Gastrocnemius medialis (tissue), 4 donors: ENCODE measurements at places on chromosomes 2 and 18. TPM values are rescaled to one million over a fixed set of nuclear protein-coding genes. Genes with fewer than 3 reads are reported as not detected.

DNA sequence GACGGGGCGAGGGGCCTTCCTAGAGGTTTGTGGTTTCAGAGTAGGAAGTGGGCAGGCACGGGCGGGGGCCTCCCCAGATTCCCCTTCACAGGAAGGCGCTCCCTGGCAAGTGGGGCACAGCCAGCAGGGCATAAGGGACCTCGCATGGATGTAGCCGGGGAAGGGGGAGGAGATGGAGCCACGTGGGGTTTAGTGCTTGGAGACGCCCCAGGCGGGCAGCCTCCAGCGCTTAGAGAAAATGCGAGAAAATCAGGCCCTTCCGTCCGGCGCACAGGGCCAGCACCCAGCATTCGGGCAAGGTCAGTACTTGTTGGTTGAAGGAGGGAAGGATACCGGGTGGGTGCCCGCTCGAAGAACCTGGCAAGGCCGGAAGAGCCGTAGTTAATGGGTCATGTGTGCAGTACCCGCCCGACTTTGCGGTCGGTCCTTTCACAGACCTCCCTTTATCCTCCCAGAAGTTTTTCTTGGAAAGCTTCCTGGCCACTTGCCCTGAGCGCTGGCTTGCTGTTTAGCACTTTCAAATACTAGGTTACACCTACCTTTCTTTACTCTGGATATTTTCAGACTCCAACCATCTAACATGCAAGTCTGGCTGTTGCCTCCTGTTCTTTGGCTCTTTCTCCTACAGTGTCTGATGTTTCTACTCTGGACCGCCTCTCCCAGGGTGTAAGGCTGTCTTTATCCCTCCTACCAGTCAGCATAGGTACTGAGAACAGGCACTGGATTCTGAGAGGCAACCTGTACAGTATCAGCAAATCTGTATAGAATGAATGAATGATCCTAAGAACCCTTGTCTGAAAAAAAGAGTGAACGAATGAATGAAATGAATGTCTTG is 78.1 kb downstream of the CIB4 start:
- DNase-seq = no peak
- H3K4me1 ChIP-seq = peaks cover 11% of the 10 kb centered on the region
- H3K27me3 ChIP-seq = peaks cover 23% of the 10 kb centered on the region
- peak overlapping the region; percentile 50 for H3K4me3 ChIP-seq
- H3K27ac ChIP-seq = no peak overlapping the region

DNA sequence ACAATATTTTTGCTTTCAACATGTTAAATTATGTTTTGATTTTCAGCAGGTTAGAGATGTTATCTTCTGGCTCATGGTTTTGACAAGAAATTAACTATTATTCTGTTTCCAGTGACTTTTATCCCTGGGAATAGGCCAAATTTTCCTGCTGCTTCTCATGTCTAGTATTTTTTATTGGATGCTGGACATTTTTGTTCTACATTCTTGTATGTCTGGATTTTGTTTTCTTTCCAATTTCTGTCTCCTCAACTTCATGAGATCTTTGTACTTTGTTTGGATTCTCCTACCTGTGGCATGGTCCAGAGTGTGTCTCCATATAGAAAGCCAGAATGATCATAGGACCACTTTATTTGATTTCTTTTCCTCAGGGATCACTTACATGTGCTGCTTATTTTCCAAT is 33.1 kb upstream of the MYO1B start:
- no peaks in the 10 kb centered on the region for H3K27me3 ChIP-seq
- no peak for DNase-seq
- H3K36me3 ChIP-seq = no peaks in the 10 kb centered on the region

GRCh38 chr18:32366586-32367538 is 103.8 kb downstream of the GAREM1 start:
- no peaks in the 10 kb centered on the region for H3K36me3 ChIP-seq
- H3K4me3 ChIP-seq = no peak overlapping the region
- DNase-seq = no peak
- no peak overlapping the region for H3K27ac ChIP-seq
- no peaks in the 10 kb centered on the region for H3K4me1 ChIP-seq
- H3K27me3 ChIP-seq = no peaks in the 10 kb centered on the region

- DNase-seq = no peak
- no peak overlapping the region for H3K27ac ChIP-seq
- no peaks in the 10 kb centered on the region for H3K4me1 ChIP-seq
- H3K36me3 ChIP-seq = no peaks in the 10 kb centered on the region
- no peak overlapping the region for H3K4me3 ChIP-seq
- H3K27me3 ChIP-seq = no peaks in the 10 kb centered on the region
Observed at GRCh38 chr2:32932825-32933755, 13.7 kb upstream of the LTBP1 start.

The HEATR5B gene
- 9.9 TPM for total RNA-seq

- peak overlapping the region; percentile 79 for H3K27ac ChIP-seq
- H3K4me3 ChIP-seq = no peak overlapping the region
- no peaks in the 10 kb centered on the region for H3K36me3 ChIP-seq
- DNase-seq = no peak
- no peaks in the 10 kb centered on the region for H3K27me3 ChIP-seq
- H3K4me1 ChIP-seq = peaks cover 17% of the 10 kb centered on the region
Observed at GRCh38 chr2:39142904-39143605, 22.2 kb upstream of the SOS1 start.

The MSGN1 gene
- total RNA-seq = not detected

- H3K4me1 ChIP-seq = no peaks in the 10 kb centered on the region
- no peaks in the 10 kb centered on the region for H3K36me3 ChIP-seq
- no peak overlapping the region for H3K4me3 ChIP-seq
- no peak for DNase-seq
- H3K27ac ChIP-seq = no peak overlapping the region
Observed at GRCh38 chr2:154161286-154161685, 289.6 kb downstream of the GALNT13 start.

GRCh38 chr2:18167871-18168270 is 289.4 kb downstream of the KCNS3 start:
- no peaks in the 10 kb centered on the region for H3K4me1 ChIP-seq
- H3K27ac ChIP-seq = no peak overlapping the region
- no peaks in the 10 kb centered on the region for H3K36me3 ChIP-seq
- no peak for DNase-seq
- H3K4me3 ChIP-seq = no peak overlapping the region
- no peaks in the 10 kb centered on the region for H3K27me3 ChIP-seq

DNA sequence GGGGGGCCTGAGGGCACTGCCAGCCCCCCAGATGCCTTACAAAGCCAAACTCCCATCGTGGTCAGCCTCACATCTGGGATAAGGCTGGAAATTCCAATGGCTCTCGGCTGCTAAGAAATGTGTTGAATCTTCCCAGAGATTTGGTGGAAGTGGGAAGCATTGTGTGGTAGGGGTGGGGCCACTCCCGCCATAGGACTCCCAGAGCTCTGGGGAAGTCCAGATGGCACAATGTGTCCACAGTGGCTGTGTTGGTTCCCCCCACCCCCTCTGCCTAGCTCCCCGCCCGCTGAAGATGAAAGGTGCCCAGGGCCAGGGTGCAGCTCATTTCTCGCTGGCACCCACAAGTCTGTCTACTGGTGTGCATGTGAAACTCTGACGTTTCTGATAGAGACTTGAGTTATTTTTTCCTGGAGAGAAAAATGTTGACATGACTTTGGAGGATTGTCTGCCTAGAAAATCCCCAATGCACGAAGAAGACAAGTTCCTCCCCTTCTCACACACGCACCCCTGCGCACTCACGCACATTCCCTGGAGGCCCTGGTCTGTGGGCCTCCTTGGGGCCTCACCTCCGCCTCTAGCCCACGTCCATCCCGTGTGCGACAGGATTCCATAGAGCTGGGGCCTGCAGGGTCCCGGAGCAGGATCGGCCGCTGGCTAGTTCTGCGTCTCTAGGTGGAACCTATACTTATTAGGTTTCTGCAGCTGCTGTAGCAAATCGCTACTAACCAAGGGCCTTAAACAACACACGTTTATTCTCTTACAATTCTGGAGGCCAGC is 199.1 kb downstream of the ZFP36L2 start:
- no peaks in the 10 kb centered on the region for H3K27me3 ChIP-seq
- no peak overlapping the region for H3K4me3 ChIP-seq
- peak; percentile 36 for DNase-seq
- no peaks in the 10 kb centered on the region for H3K36me3 ChIP-seq
- H3K4me1 ChIP-seq = peaks cover 15% of the 10 kb centered on the region
- H3K27ac ChIP-seq = peak overlapping the region; percentile 40

The COL4A4 gene
- total RNA-seq = 11.4 TPM

GRCh38 chr2:136381722-136382633 is 264.0 kb upstream of the CXCR4 start:
- H3K27ac ChIP-seq = no peak overlapping the region
- no peak overlapping the region for H3K4me3 ChIP-seq
- no peaks in the 10 kb centered on the region for H3K4me1 ChIP-seq
- no peak for DNase-seq
- H3K27me3 ChIP-seq = no peaks in the 10 kb centered on the region

- no peak overlapping the region for H3K27ac ChIP-seq
- DNase-seq = no peak
- H3K36me3 ChIP-seq = no peaks in the 10 kb centered on the region
- peak overlapping the region; percentile 43 for H3K4me3 ChIP-seq
- H3K4me1 ChIP-seq = peaks cover 11% of the 10 kb centered on the region
- H3K27me3 ChIP-seq = peaks cover 18% of the 10 kb centered on the region
Observed at GRCh38 chr2:130728007-130728454, 839 bp upstream of the GPR148 start.

- no peaks in the 10 kb centered on the region for H3K36me3 ChIP-seq
- DNase-seq = no peak
- peaks cover 14% of the 10 kb centered on the region for H3K4me1 ChIP-seq
- no peak overlapping the region for H3K4me3 ChIP-seq
Observed at GRCh38 chr2:224841910-224842309, 125.7 kb upstream of the CCDC195 start.

The PPP1R1C gene
- not detected for total RNA-seq

GRCh38 chr18:44637210-44638033 is 43.3 kb upstream of the SETBP1 start:
- no peaks in the 10 kb centered on the region for H3K27me3 ChIP-seq
- no peaks in the 10 kb centered on the region for H3K4me1 ChIP-seq
- no peaks in the 10 kb centered on the region for H3K36me3 ChIP-seq
- H3K4me3 ChIP-seq = no peak overlapping the region
- H3K27ac ChIP-seq = no peak overlapping the region

DNA sequence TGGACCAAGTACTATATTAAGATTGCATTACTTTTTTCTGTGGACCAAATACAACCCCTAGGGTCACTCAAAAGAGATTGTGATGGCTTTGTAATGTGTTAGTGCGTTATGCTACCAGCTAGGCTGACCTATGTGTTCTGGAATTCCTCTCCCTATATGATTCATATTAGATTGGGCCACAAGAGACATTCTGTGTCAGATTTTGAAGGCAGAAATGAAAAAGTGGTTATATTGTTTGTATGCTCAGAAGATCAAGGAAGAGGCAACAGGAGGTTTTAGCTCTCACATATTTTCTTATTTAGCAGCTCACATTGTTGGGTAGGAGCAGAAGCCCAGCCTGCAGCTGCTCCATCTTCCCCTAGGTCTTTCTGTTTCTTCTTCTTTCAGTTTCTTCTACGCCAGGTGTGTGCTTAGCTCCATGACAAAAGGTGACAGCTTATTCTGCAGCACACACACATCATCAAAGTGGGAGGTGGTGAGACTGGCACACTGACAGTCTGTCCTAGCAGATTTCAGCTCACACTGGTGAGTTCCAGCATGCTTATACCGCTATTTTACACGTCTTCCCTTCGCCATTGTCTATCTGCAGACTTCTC is 156.8 kb upstream of the UBE2E3 start:
- no peaks in the 10 kb centered on the region for H3K36me3 ChIP-seq
- DNase-seq = no peak
- no peak overlapping the region for H3K4me3 ChIP-seq
- no peaks in the 10 kb centered on the region for H3K27me3 ChIP-seq
- H3K27ac ChIP-seq = no peak overlapping the region

DNA sequence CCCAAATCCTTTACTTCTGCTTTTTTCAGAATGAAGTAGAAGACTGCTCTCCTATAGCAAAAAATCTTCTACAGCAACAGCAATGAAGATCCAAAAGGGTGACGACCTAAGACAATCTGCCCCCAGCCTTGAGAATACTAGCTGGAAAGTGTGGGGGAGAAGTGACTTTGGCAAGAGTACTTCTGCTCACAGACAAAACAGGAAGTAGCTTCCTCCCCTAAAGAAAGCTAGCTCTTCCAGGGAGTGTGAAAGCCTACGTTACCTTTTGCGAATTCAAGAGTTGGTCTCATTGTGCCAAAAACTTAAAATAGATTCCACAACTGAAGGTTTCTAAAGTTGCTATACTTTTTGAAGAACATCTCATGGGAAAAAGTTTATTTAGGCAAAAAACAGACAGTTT is 1069.2 kb upstream of the CHAC2 start:
- no peaks in the 10 kb centered on the region for H3K36me3 ChIP-seq
- no peaks in the 10 kb centered on the region for H3K4me1 ChIP-seq
- no peak overlapping the region for H3K27ac ChIP-seq
- no peak for DNase-seq

The AP1S3 gene
- total RNA-seq = not detected

DNA sequence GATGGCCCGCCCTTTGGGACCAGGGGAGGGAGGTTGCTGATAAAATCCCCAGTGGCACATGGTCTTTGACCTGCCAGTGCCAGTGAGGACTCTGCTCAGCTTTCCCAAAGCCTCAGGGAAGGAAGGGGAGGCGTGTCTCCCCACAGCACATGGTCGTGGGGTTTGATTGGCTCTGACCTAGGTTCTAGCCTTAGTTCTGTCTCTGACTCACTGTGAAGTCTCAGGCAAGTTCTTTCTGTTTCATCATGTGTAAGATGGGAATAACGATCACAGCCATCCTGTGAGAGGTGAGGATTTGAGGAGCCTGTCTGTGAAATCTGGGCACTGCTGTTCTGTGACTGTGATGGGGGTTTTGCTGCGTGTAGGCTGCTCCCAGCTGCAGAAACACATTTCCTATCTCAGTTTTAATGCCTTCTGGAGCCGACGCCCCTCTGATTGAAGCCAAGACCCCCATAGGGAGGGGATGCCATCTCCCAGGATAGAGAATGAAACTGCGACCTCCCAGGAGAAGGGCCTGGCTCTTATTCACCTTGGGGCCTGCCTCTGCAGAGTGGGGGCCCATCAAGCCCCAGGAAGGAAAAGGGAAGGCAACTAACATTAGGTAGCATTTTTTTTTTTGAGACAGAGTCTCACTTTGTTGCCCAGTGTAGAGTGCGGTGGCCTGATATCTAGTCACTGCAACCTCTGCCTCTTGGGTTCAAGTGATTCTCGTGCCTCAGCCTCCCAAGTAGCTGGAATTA is 84.0 kb downstream of the DDX1 start:
- no peak overlapping the region for H3K4me3 ChIP-seq
- no peak for DNase-seq
- no peaks in the 10 kb centered on the region for H3K4me1 ChIP-seq

- H3K27ac ChIP-seq = no peak overlapping the region
- no peaks in the 10 kb centered on the region for H3K27me3 ChIP-seq
Observed at GRCh38 chr2:44246436-44246835, 28.8 kb upstream of the SLC3A1 start.

DNA sequence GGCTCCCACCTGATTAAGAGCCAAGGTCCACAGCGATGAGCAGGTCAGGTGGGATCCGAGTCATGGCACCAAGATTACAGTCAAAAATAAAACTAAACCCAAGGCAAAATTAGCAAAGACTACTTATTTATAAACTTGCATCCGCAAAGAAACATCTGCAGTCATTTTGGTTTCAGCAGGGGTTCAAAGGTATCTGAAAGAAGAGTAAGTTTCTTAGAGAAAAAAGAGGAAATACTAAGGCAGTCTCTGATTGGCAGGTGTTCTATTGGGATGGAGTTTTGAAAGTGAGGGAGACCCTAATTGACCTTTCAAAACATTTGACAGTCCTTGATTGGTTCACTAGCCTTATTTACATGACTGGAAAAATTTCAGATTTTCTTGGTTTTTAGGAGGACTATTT is 11.0 kb upstream of the PLB1 start:
- H3K27ac ChIP-seq = no peak overlapping the region
- H3K4me1 ChIP-seq = no peaks in the 10 kb centered on the region
- no peak overlapping the region for H3K4me3 ChIP-seq
- H3K36me3 ChIP-seq = no peaks in the 10 kb centered on the region
